HT-29 (cell line): ENCODE measurements at places on chromosomes 13 and 19.

DNA sequence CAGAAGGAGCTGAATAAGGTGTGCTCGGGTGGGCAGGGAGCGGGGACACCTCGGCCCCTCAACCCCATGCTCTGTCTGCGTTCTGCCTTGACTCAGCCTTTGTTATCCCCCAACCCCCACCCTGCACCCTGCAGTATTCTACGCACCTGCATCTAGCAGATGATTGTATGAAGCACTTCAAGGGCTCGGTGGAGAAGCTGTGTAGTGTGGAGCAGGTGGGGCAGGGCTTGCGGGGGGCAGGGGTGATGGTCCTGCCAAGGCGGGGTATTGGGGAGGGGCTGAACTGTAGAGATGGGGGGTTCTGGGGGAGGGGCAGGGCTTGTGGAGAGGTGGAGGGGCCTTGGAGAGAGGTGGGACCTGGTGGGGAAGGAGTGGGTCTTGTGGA is 6.1 kb downstream of the STXBP2 start:
- DNase-seq: no peak

GRCh38 chr19:54096617-54097106 is 3.9 kb downstream of the OSCAR start:
- DNase-seq: no peak

DNA sequence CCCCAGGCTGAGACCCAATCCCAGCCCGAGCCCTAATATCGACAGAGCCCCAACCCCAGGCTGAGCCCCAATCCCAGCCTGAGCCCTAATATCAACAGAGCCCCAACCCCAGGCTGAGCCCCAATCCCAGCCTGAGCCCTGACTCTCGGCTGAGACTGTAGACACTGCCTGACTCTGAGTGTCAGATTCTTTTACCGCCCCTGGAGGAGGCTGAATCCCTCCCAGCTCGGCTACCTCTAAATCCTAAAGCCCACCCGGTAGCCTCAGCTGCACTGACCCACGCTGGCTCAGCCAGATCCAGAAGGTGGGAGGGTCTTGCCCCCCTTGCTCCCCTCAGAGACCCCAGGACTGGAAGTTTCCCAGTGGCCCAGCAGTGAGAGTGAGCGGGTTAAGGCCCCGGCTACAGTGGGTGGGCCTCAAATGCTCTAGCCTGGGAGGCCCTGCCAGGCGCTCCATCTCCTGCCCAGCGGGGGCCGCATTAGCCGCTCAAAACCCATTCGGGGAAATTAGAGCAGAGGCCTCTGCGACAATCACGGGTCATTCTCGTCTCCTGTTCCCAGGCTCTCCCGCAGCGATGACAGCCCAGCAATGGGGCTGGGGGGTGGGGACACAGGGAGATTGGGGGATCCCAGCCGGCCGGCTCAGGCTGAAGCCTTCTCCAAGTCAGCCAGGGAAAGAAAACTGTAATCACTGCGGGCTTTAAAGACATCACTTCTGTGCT is 43.8 kb downstream of the ZNRF4 start:
- no peak for DNase-seq

DNA sequence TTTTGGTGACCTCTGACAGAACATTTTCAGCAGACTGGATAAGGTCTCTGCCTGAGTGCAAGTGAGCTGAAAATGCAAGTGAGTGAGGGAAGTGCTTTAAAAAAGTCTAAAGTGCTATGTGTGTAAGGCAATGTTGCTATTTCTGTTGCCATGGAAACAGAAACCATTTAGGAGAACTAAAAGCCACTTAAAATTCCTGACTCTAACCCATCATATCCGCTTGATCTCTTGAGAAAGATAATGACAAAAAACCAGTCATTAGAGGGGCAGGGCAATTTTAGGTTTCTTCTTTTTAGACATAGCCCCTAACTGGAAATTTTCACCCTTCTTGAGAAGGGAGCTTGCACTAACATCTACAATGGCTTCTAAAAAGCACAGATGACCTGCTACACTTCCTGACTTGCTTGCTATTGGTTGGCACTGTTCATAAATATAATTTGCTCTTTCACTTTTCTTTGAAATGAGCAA is at the start of gene CYSLTR2:
Gene CYSLTR2 (plus strand): TSS at position 458 of the 468 bp plus-strand sequence. CDS start 52,889 bp downstream, outside the sequence.
- no peak for DNase-seq

DNA sequence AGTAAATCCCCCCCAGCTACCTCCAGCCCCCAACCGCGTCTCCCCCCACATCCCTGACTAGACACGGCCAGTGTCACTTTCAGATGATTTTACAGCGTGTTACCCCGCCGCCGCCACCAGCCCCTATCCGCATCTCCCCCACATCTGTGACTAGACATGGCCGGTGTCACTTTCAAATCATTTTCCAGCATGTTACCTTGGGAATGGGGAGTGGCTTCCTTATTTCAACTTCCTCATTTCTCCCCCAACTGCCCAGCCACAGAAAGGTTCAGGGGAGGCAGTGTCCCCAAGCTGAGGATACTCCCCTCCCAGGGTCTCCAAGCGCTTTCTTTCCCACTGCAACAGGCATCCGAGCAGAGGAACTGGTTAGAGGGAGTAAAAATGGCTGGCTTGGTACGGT is 18.4 kb downstream of the ADGRL1 start:
- DNase-seq: no peak

- DNase-seq: no peak
Observed at GRCh38 chr19:45975306-45976070, 1.8 kb upstream of the NOVA2 start.

GRCh38 chr13:106678646-106679418 is 110.9 kb upstream of the ARGLU1 start:
- no peak for DNase-seq

DNA sequence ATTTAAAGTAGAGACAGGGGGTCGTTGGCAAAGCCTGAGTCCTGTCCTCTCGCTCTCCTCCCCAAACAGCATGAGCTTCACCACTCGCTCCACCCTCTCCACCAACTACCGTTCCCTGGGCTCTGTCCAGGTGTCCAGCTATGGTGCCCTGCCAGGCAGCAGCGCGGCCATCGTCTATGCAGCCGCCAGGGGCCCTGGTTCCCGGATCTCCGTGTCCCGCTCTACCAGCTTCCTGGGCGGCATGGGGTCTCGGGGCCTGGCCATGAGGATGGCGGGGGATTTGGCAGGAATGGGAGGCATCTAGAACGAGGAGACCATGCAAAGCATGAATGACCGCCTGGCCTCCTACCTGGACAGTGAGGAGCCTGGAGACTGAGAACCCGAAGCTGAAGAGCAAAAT is 1117.2 kb upstream of the MIR17HG start:
- DNase-seq: no peak

DNA sequence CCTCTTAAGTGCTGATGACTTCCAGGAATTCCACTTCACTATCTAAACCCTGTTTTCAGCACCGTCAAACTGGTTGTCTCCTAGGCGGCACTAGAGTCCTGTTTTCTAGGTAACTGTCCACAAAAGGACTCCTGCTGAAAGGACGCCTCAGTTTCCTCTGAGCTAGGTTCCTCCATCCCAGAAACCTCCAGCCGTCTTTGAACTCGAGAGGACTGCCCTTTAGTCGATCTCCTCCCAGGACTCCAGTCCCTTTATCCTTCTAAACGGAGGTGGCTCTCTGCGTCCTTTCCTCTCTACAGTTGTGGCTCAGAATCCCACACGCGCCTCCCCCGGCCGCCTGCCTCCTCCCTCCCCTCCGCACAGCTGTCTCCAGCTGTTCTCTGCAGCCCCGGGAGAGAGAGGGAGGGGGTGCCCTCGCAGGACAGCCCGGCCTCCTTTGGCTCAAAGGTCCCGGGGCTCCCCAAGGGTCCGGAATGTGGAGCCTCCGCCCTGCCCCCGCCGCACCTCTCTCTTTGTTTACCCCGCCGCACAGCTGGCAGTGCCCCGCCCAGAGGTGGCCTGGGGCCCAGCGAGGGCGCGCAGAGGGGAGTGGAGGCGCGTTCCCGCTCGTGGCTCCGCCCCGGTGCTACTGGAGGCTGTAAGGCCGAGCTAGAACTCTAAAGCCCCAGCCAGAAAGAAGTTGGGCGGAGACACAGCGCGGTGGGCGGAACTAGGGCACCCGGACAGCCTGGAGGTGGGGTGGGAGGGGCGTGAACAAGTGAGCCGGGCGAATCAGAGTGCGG is 2.4 kb downstream of the LTBP4 start:
- DNase-seq: peak; percentile 100

- no peak for DNase-seq
Observed at GRCh38 chr13:106985481-106985880, 417.5 kb upstream of the ARGLU1 start.

GRCh38 chr19:16113727-16114126 is 2.0 kb downstream of the RAB8A start:
- DNase-seq: no peak

- no peak for DNase-seq
Observed at GRCh38 chr19:46745030-46745429, 827 bp upstream of the FKRP start.
